Stimulated activated CD4-positive, alpha-beta T cell treated with anti-CD3 and anti-CD28 coated beads, Interleukin-1b, Interleukin-23, amount 100 ng/mL, for 1 hour (primary cell): ENCODE measurements at places on chromosomes 7 and 10.

- no peak for DNase-seq
These were observed 533.0 kb upstream of the GALNT17 start for GRCh38 chr7:70598976-70599375.

DNA sequence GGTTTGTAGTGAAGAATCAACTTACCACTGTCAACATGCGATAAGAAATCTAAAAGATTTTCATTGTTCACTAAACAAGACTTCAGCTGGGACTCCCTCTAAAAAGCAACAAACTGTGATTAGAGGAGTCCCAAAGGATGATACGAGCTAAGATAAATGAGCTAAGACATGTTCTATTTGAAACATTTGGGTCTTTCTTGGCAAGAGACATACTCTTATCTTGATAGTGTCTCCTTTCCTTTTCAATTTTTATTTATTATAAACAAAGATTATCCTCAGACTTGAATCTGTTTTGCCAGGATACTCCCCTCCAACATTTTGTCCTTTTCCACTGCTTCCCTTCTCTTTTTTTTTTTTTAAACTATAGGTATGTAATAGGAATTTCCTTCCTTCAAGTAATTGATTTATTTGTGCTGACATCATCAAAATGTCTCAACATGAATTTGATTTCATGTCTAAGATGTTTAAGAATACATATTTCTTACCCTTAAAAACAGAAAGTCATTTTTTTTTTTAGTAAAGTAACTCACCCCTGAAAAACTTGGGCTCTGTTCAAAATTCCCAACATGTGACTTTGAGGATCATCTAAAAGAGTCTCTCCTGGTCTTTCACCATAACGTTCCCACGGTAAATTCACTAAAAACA, 158.4 kb upstream of the NRP1 start:
- DNase-seq, result no peak

GRCh38 chr10:58546137-58546536, 33.5 kb downstream of the BICC1 start:
- no peak for DNase-seq

DNA sequence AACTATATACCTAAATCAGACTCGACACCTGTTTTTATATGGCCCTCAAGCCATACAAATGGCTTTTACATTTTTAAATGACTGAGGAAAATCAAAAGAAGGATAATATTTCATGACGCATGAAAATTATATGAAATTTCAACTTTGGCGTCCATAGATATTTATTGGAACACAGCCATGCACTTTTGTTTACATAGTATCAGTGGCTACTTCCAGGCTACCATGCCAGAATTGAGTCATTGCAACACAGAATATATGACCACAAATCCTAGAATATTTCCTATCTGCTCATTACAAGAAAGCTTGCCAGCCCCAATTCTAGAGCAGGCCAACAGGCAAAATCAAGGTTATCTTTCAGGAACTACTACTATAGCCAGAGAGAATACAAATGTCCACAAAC, 29.3 kb downstream of the AFAP1L2 start:
- no peak for DNase-seq

GRCh38 chr10:93412801-93413200, 69.3 kb downstream of the MYOF start:
- DNase-seq, result no peak

GRCh38 chr7:45278763-45279398, 121.3 kb downstream of the RAMP3 start:
- DNase-seq, result no peak

DNA sequence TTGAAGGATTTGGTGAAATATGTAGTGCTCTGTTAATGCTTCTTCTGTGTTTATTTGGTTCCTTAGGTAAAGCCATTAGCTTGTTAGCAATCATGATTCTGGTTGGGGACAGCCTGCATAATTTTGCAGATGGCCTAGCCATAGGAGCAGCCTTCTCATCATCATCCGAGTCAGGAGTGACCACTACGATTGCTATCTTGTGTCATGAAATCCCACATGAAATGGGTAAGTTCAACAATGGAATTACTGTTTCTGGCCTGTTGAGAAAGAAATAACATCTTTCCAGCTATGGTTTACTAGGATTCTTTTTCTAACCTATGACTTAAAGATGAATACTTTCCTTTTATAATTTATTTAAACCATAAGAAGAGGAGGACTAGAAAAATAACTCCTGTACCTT, 48.9 kb downstream of the SLC39A12 start:
- no peak for DNase-seq

GRCh38 chr7:34036972-34037792, 131.8 kb downstream of the BMPER start:
- no peak for DNase-seq

DNA sequence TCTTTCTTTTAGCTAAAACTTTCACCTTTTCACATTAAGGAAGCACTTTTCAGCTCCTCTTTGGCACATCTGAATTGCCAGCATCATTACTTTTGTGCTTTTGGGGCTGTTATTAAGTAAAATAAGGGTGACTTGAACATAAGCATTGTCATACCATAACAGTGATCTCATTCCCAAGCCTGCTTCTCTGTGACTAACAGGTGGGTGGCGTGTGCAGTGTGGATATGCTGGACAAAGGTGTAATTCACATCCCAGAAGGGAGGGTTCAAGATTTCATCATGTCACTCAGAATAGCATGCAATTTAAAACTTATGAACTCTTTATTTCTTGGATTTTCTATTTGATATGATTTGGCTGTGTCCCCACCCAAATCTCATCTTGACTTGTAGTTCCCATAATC, 517.4 kb upstream of the MKI67 start:
- no peak for DNase-seq

GRCh38 chr10:50605951-50606270, 17.8 kb downstream of the SGMS1 start:
- no peak for DNase-seq

DNA sequence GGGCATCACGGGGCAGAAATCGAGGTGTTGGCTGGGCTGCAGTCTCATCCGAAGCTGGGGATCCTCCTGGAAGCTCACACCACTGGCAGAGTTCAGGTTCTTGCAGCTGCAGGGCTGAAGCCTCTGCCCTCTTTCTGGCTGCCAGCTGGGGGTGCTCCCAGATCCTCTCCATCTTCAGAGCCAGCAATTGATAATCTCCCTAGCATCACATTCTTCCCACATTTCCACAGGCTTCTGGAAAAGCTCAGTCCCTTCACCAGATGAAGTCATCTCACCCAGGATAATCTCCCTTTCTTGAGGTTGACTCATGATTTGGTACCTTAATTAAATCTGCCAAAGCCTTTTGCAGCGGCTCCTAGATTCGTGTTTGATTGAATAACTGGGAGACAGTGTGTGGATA, 55.2 kb downstream of the NRP1 start:
- DNase-seq, result no peak
